ENCODE measurements at places on chromosomes 6 and 20.

GRCh38 chr20:32019563-32020463 is 9.6 kb downstream of the CCM2L start:
- DNase-seq = no peak

DNA sequence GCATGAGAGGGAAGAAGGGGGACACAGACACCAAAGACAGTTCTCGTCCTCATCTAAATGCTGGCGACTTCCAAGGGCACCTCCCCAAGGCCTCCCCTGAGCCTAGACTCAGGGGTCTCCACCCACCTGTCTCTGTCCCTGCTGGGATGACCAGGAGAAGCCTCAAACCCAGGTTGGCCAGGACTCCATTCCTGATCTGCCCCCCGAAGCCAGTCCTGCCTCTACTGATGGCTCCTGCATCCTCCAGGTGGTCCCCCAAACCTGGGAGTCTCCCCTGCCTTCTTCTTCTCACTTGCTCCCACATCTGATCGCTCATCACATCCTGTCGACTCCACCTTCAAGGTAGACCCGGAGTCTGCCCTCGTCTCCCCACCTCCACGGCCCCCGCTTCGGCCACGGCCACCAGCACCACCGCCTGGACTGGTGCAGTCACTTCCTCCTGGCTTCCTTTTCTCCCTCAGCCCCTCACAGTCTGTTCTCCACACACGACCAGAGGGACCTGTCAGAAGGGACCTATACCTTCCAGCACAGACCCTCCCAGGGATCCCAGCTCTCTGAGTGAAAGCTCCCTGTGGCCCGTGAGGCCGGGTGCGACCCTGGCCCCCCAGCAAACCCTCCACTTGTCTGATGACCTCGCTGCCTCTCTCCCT is 92.1 kb downstream of the CEBPB start:
- no peak for DNase-seq

- no peak for DNase-seq
Measured at GRCh38 chr6:113909224-113909856, 52.2 kb downstream of the MARCKS start.

DNA sequence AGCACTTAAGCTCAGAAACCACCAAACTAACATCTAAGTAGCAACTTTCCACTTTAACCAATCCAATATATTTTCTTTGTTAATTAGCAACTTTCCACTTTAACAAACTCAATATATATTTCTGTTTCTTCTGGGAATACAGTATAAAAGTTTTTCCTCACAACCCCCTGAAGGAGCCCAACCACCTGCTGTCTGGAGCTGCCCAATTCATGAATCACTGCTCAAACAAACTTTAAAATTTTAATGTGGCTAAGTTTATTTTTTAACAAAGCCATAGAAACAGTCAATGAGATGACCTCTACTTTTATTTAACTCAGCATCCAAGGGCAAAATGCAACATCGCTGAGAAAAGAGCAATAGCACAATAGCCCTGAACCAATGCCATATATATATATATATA is 500.1 kb downstream of the EPM2A start:
- no peak for DNase-seq

- DNase-seq = no peak
Measured at GRCh38 chr6:131122516-131122915, 12.8 kb upstream of the AKAP7 start.

GRCh38 chr6:21371676-21372171 is 221.8 kb upstream of the SOX4 start:
- peak; percentile 66 for DNase-seq

DNA sequence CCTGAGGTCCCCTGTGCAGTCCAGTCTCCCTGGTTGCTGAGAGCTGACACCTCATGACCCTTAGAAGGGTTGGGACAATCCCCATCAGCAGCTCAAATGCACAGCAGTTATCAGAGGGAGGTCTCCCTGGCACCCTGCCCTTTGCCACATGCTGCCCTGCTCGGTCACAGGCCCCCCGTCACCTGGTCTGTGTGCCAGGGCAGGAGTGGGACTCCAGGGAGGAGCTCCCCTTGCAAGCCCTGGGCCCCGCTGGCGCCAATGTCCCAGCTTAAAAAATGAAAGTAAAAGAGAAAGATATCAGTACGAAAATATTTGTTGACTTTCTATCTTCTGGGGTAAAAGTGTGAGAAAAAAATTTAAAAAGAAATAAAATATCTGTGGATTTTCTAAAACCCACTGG is 68.1 kb upstream of the SLC22A16 start:
- no peak for DNase-seq

- peak; percentile 81 for DNase-seq
Measured at GRCh38 chr20:44384423-44385027, 29.0 kb downstream of the HNF4A start.

GRCh38 chr6:47743744-47744143 is 38.1 kb upstream of the OPN5 start:
- DNase-seq = no peak

DNA sequence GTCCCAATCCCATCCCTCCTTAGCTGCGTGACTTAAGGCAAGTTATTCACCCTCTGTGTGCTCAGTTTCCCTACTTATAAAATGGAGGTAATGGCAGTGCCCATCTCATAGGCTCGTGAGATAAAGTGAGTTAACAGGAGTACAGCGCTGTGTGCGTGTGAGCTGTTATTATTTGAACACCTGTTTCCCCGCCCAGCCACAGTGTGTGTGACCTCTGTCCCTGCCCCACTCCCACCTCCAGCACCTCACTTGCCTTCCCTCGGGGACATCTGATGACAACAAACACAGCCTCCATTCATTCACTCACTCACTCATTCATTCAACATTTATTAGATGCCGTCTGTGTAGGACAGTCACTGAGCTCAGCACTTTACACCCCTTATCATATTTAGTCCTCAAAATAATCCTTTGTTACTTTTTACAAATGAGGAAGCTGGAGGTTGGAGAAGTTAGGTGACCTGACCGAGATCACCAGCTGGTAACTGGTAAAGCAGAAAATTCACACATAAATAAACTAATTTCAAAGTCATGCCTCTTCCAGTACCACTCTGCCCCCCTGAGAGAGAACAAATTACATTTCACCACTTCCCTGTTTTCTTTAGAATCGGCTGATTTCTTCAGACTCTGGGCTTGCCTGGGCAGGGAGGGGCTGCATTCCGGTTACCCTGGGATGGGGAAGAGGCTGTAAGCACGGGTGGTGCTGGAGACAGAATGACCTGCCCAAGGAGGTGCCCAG is 58.6 kb downstream of the CPNE5 start:
- DNase-seq = no peak
